ENCODE measurements at places on chromosomes 5 and 9.

DNA sequence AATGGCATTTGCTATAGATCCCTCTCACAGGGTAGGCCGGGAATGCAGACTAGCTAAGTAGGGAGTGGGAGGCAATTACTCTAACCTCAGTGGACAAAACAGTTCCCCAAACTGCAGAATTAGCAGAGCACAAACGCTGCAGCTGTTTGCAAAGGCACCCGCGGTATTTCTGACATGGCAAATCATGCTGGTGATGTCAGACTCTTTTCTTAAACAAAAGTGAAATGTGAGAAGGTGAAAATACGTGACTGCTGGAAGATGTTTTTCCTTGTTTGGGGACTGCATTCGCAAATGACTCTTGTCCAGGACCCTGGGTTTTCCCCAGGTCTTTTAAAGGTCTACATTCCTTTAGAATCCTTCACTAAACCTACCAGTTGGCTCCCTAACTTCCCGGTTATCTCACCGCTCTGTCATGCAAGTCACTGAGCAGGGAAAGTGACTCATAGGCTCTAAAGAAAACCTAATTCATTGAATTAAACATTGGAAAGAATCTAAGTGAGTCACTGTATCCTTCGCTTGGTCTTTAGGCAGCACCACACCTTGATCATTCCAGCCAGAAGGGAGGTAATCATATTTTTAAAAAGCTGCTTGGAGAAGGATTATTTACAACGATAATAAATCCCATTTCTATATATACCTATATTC is 91.5 kb upstream of the DNAH5 start:
- no peak for DNase-seq

- no peak for DNase-seq
These were observed 29.2 kb downstream of the RFK start for GRCh38 chr9:76365028-76365427.

DNA sequence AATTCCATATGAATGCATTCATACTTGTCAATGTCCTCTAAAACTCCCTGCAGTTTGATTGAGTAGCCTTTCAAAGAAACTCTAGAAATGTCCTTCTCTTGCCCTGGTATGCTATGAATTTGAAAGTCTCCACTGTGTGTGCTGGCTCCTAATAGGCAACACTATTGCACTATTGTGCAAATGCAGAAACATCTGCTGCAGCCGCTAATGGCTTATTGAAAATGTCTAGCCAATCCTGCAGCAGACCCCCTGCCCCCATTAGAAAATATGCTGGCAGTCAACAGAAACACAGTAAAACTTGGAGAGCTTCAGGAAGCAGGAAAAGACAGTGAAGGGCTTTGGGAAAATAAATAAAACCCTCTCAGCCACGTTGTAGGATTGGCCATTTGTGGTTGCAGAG is 87.3 kb upstream of the GRAMD2B start:
- no peak for DNase-seq

GRCh38 chr5:123610665-123611405 is 98.9 kb downstream of the CSNK1G3 start:
- no peak for DNase-seq

GRCh38 chr9:131500939-131501541 is 1.7 kb upstream of the POMT1 start:
- peak; percentile 71 for DNase-seq

- DNase-seq = no peak
These were observed 54.9 kb downstream of the ADGRV1 start for GRCh38 chr5:90613459-90613858.

GRCh38 chr9:31597977-31598376 is 786.5 kb upstream of the ACO1 start:
- no peak for DNase-seq

- no peak for DNase-seq
These were observed 45.4 kb downstream of the FGF1 start for GRCh38 chr5:142640316-142641005.

- no peak for DNase-seq
These were observed 56.2 kb downstream of the PLAC8L1 start for GRCh38 chr5:146048994-146049703.

DNA sequence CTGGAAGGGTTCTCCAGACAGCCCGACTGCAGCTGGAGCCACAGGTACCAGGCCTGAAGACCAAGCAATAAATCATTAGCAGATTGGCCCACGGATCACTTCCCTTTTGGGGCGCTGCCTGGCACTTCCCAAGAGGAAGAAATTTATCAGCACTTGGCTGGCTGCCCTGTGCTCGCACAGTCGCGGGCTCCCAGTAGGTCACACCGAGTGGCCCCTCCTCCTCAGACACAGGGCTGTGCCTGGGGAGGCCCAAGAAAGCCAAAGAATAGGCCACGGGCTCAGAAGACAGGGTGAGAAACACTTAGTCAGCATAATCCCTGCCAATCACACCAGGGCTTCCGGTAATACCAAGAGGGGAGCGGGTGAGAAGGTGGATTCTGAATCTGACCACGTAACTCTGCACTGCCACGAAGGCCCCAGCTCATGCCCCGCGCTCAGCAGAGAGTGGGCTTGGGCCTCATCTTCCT is 115.7 kb upstream of the MSX2 start:
- DNase-seq = no peak

DNA sequence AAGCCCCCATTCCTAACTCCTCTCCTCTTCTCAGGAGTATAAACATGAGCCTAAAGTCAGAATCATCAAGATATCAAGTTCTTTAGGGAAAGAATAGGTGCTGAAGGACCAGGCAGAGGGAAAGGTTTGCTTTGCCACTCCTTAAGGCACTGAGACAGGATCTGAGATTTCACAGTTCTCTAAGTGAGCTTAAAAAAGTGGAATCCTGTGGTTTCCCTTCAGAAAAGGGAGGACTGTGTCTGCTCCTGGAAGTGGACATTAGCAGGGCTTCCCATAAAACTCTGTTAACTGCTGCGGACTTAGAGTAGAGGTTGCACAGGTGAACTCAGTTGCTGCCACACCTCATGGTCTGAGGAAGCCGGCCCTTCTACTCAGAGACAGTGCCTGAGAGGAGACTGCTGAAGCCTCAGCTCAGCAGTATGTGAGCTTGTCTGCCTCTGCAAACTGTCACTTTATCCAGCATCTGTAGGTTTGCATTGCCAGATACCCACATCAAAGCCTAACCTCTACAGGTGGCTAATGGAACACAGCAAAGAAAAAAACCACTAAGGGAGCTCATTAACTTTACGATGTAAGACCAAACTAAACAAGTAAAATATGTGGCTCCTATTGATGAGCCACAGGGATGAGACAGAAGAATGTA is 42.9 kb downstream of the RIC1 start:
- DNase-seq = no peak

GRCh38 chr9:105392531-105392930 is 55.3 kb upstream of the FSD1L start:
- DNase-seq = no peak

GRCh38 chr9:116765011-116765410 is 77.9 kb downstream of the TRIM32 start:
- no peak for DNase-seq
